ENCODE measurements at places on chromosomes 5 and 9. TPM values are rescaled to one million over a fixed set of nuclear protein-coding genes. Genes with fewer than 3 reads are reported as not detected.

The PCDHA2 gene
- total RNA-seq = not detected

The DNAJC21 gene
- 62.3 TPM for total RNA-seq

The SPATA31A1 gene
- total RNA-seq = not detected

The GABRB2 gene
- total RNA-seq = not detected

The C5orf46 gene
- 5.7 TPM for total RNA-seq

The TIGD6 gene
- 10.6 TPM for total RNA-seq

The SLCO6A1 gene
- total RNA-seq = not detected

The TAS2R1 gene
- total RNA-seq = not detected

DNA sequence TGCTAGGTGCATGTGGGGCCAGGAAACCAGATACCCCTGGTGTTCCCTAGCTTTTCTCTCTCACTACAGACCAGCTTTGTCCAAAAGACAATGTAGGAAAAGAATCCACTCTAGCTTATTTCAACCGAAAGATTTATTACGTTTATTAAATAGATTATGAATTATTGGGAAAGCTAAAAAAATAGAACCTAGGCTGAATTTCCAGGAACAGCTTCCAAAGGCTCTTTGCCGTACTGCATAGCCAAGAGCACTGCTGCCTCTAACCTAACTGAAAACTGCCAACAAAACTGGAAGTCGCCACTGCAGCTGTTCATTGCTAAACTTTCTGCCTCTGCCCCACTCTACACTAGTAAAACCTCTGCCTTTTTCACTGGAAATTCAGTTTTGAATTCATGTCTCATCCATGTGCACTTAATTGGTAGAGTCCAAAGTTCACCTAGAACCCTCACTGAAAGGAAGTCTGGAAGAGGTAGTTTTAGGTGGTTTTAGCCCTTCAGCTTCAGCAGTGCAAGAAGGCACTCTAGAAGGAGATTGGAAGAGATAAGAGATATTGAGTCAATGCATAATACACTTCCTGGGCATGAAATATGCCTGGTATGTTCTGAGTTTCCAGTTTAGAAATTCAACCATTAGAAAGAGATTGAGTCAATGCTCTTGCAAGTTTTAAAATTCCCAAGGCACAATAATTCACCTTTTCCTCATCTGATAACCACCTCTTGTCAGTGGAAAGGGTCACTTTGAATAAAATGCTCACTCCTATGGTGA lies 927.9 kb downstream of the MAT2B start:
- no peak for DNase-seq

DNA sequence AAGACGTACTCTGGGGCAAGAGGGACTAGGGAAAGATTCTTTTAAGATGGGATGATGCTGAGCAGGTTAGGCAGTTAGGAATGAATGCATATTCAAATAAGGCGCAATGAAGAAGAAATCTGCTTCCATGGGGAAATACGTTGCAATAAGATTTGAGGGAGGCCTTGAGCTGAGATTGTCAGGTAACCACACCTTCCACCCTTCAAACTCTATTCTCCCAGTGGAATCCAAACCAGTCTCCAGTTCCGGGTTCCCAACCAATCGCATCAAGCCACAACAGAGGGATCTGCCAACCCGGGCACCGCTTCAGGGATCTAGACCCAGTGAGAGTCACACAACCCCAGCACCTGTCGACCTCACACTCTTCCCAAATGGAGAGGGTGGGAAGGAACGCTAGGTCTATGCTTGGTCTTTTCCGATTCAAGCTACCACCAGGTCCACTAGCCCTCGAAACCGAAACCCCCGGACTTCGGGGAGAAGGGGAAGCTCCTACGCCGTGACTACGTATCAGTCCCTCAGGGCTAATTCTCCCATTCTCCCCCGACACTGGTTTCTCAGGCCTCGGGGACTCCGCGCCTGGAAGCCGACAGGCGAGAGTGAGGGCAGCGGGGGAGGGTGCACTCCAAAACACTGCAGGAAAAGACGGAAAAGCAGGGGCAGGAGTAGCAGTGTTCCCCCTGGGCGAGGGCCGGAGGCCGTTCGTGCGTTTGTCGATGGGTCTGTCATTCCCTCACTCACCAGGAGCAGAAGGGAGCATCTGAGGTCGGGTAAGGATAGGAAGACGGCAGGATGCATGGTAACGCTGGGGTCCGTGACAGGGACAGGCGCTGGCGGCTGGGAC lies 534 bp downstream of the ERP44 start:
- DNase-seq = peak; percentile 87

- no peak for DNase-seq
Measured at GRCh38 chr5:75348241-75348640, 11.2 kb downstream of the HMGCR start.

- no peak for DNase-seq
Measured at GRCh38 chr9:120391691-120392090, 188.3 kb downstream of the CDK5RAP2 start.

- DNase-seq = no peak
Measured at GRCh38 chr5:79738349-79738748, 48.7 kb downstream of the CMYA5 start.

GRCh38 chr9:127149010-127149409 lies 26.6 kb upstream of the ANGPTL2 start:
- DNase-seq = no peak

DNA sequence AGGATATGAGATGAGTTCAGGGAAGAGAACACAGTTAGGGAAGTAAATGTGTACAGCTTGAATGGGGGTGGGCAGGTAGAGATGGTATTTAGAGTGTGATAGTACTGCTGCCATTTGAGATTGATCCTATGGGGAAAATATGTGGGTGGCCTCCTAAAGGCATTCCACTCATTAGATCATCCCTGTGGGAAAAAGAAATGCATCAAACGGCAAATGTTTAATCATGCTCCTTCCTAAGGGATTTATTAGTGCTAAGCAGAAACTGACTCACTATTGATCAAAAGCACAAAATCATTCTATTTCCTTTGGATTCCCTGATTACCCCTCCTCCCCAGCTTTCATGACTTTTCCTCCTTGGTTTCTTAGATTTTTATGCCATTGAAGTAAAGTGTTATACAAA lies 36.4 kb upstream of the SMC5 start:
- DNase-seq = no peak

- DNase-seq = no peak
Measured at GRCh38 chr9:134897584-134898170, 17.1 kb downstream of the FCN2 start.

GRCh38 chr9:93357649-93358048 lies 93.8 kb upstream of the FAM120A start:
- DNase-seq = no peak

DNA sequence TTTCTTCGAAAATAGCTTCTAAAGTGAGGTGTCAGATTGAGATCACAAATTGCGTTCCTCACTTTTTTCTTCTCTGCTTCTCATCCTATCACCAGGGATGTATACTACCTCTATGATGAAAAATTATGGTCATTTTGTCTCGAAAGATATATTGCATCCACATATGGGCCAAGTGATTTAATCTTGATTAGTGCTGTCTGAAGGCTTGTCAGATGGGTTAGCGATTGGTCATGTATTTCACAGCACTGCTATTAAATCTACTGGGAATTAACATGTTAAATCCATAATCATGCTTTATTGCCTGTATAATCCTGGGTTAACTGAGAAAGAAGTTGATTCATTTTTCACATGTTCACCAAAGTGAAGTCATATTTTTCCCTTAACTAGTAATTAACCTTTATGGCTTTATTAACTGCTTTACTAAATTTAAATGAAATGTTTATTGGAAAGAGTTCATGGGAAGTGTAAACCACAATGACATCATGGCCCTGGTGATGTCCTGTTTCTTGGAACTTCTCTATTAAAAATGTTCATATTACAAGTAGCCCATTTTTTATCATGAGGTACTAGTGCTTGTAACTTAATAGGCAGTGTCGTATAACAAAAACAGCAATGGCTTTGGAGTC lies 193.3 kb downstream of the SMC2 start:
- no peak for DNase-seq

DNA sequence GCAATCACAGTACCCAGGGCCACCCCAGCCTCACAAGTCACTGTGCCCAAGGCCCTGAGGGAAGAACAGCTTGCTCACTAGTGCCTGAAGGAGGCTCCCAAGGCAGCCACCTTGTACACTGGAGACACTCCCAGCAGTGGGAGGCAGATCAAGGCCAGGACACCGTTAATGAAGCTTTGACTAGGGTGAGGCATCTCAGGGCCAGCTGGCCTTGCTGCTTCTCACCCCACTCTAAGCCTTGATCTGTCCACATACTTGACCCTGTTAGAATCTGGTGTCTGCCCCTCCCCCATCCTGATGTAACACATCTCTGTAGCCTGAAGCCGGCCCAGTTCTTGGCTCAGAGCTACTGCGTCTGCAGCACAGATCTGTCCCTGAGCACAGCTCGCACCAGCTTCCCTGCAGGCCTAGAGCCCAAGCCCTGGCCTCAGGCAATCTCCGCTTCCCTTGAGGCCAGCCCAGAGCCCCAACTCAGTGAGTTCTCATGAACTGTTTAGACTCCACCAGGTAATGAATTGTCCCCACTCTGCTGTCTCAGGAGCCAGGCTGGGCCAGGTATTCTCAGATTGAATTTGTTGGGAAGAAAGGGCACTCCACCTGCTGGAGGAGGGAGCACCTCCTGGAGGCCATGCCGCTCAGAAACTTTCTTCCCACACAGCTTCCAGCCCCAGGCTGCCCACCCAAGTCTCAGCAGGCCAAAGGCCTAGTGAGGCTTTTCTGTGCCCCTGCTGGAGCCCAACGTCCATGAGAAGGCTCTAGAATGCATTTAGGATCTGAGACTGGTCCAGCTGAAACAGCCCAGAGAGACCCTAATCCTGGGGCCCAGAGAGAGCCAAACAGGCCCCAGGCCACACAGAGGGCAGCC lies 13.4 kb upstream of the JADE2 start:
- peak; percentile 95 for DNase-seq

DNA sequence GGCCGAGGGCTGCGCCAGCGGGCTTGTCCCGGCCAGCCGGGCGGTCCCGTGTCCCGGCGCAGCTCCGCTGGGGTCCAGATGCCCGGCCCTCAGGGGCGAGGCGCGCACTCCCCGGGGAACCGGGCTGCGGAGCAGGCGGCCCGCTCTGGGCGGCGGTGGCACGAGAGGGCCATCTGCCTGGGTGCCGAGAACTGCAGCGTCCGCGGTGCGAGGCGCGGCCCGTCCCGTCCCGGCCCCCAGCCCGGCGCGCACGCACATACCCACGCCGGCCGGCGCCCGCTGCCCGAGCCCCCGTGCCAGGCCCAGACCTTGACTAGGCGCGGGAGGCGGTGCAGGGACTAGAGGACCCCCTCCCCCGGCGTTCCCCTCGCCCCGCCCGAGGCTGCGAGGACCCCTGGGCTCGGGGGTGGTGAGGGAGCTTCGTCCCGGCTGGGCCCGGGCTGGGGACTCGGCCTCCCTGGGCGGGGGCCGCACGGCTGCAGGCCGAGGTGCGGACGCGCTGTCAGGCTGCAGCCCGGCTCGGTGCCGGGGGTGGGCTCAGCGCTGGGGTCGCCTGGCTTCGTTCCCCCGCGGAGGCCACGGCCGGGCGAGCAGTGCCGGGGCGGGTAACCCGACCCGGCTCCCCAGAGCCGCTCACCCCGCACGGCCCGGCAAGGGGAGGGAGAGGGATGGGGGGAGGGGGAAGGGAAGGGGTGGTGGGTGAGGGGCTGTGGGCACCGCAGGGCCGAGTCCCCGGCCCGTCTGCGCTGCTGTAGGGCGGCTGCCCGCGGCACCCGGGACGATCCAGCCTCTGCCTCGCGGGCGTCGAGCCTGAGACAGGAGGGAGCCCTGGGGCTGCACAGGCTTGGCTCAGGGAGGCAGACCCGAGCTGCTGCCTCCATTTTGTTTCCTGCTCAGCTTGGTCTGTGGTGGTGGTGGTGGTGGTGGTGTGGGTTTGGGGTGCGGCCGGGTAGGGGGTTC lies 1.2 kb upstream of the NSD1 start:
- DNase-seq = no peak

DNA sequence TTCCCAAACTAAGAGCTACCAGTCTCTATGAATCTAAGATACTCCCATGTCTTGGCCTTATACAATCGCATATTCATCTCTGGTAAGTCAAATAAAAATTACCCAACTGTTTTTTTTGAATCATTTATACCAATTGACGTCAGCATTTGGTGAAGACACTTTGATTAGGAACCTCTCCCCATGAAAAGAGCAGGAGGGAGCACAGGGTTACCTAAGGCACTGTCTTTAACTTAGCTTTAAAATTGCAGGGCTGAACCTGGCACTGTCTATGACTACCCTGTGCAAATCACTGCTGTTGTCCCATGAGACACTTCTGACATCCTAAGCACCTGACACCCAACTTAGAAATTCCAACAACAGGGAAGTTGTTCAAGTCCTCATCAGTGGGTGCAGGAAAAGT lies 586.4 kb downstream of the MAT2B start:
- no peak for DNase-seq
